ENCODE measurements at places on chromosomes 3 and 15.

- no peak for DNase-seq
Measured at GRCh38 chr3:60552581-60552980, 698.7 kb downstream of the FHIT start.

DNA sequence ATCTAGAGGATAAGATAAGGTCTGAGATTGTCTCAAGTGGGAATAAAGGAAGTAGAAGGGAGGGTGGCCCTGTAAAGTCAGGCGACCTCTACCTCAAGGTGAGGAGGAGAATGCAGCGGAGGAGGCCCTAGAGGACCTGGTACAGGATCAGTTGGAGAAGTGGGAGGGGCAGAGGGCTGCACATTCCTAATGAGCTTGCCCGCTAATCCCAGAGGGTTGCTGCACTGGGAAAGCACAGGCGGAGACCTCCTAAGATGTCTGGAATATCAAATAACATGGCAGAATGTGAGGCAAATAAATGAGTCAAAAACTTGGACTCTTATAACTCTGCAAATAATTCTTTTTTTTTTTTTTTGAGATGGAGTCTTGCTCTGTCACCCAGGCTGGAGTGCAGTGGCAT lies 30.2 kb upstream of the VPS8 start:
- no peak for DNase-seq

DNA sequence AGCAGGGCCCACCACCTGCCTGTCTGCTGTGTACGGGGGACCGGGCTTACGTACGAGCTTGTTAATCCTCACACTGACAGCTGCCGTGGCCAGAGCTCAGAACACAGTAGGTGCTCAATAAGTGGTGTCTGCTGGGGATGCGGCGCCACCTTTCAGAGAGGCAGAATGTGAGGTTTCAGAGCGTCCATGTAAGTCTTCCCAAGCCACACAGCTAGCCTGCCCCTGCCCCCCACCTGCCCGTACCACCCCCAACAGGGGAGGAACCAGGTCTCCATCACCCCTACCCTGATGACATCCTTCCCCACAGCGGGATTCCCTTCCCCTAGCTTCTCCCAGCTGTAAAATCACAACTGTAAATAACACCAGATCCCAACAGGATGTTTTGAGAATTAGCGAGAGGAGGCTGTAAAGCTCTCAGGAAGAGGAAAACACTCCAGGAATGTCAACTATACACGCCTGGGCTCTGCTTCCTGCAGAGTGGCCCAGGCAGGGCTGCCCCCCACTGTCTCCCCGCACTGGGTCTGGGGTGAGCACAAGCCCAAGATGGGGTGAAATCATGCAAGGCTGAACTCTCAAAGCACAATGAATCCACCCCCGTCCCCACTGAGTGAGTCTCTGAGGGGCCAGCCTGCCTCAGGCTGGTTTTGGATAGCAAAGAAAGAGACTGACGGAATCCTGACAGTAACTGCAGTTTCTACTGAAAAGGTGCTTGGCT lies 250.1 kb upstream of the LYSMD4 start:
- no peak for DNase-seq

GRCh38 chr3:8769088-8769822 lies at the start of gene OXTR:
Gene OXTR, minus strand, starts transcription at chr3:8769613. Its CDS starts 1,426 bp downstream, at chr3:8768187.
- DNase-seq, result peak; percentile 4

- DNase-seq, result no peak
Measured at GRCh38 chr15:93880358-93880757, 351.0 kb upstream of the MCTP2 start.

- DNase-seq, result peak; percentile 29
Measured at GRCh38 chr15:51775967-51776816, 24.8 kb downstream of the TMOD2 start.

DNA sequence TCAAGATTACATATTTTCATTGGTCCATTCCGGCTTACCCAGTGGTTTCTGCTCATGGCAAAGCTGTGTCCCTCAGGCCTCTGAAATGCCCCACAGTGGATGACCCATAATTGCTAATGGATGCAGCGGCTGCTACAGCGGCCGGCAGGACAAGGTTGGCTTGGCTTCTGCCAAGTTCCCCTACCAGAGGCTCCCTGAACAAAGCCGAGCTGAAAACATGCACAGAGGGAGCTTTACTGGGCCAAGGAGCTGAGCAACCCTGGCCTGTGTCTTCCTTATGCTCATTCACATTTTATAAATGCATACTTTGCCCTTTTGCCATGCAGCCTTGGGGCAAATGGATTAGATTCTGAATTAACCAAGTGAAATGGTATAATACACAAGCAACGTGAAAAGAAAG lies 150.5 kb downstream of the NTRK3 start:
- no peak for DNase-seq

DNA sequence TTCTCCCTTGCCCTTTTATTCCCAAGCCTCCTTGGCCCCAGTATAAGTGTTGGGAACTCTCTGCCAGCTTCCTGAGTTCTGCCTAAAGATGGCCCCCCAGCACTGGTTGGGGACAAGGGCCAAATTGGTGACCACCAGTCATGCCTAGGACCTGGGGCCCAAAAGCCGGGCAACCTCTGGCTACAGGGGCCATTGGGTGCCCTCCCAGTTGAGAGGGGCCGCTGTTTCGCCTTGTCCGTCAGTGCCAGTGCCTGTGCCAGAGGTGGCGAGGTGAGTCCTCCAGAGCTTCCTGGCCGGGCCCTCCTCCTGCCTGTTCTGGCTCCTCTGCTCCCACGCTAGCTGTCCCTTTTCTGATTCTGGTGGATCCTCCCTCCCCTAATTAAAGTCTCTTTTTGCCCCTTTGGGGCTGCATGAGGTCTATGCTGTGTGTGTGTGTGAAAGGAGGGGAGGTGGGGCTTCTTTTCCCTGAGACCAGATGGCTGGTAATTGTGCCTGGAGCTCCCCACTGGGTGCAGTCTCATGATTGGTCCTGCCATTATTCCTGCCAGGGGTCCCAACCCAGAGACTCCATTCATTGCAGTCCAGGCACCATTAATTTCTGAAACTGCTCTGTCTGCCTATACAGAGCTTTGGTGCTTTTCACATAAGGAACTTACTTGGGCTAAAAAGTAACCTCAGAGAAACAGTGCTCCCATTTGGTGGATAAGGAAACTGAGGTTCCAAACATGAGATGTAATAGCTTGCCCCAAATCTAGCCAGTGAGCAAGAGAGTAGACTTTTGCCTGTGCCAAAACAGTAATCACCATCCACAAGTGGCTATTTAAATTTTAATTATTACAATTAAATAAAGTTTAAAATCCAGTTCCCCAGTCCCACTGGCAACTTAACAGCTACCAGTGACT lies 3.1 kb upstream of the TTLL3 start:
- no peak for DNase-seq

GRCh38 chr3:33001889-33002288 lies 50.4 kb downstream of the CCR4 start:
- DNase-seq, result no peak

DNA sequence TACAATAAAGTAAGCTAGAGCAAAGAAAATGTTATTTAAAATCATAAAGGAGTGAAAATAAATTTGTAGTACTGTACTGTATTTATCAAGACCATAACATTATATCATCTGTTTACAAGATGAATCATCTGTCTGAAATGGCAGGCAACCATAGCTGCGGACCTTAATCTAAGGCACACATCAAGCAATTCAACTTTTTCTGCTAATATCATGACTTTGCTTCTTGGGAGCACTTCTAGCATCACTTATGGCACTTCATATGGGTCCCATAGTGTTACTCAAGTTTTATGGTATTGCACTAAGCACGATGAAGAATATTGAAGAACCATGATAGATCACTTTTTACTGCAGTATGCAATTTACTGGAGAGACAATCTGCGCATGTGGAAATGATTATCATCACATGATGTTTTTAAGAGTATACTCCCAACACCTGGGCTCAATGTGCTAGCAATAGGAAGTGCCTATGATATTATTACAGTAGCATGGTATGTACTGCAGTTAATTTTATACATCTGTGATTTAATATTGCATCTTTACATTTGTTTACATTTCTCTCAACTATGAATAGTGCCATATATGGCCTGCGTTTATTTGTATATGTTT lies 137.7 kb upstream of the NECTIN3 start:
- no peak for DNase-seq

GRCh38 chr3:163722405-163722804 lies 1355.9 kb downstream of the SI start:
- DNase-seq, result no peak

- no peak for DNase-seq
Measured at GRCh38 chr15:39153058-39153714, 427.7 kb upstream of the THBS1 start.

DNA sequence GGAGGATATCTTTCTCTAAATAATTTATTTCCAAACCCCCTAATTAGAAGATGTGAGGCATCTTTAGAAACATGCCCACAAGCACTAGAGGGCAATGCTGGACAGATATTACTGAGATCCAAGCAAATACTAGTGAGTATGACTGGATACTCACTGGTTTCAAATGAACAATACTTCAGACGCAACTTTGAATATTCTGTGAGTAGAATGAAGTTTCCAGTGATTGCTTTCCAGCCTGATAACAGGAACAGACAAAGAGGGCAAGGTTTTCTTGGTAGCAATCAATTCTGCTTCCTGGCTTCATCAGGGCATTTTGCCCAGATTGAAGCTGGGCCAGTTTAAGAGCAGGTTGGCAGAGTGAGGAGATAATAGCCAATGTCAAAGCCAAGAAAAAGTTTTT lies 442.6 kb upstream of the PDZRN3 start:
- DNase-seq, result no peak
